ENCODE measurements at places on chromosomes 13 and 19.

GRCh38 chr13:44159633-44160279, 213.9 kb upstream of the SERP2 start:
- DNase-seq: no peak

DNA sequence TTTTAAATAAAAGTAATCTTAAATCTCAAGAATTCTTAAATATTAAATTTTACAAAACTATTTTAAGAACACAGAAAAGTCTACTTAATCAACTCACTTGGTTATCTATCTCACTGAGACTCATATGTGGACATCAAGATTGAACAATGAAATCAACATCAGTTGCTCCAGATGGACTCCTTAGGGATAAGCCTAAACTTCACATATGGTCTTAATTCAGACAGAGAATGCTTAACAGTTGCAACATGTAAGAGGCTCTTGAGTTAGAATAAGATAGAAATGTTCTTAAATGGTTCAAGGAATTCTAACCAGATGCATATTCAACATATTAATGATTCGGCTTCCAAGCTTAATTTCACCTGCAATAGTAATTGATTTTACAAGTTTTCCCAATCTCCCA, 1730.9 kb downstream of the PCDH9 start:
- no peak for DNase-seq

- DNase-seq: no peak
These were observed 27.3 kb upstream of the EDDM13 start for GRCh38 chr19:56245121-56245740.

GRCh38 chr13:21518617-21519144, 59.6 kb upstream of the ZDHHC20 start:
- DNase-seq: no peak

GRCh38 chr19:49573009-49573408, 7.3 kb downstream of the NOSIP start:
- no peak for DNase-seq

Measured in iPS DF 6.9 (cell line).